ENCODE measurements at places on chromosomes 5 and 9.
A peak's percentile ranks its signal among the peaks of the same experiment; 100 is the strongest.

DNA sequence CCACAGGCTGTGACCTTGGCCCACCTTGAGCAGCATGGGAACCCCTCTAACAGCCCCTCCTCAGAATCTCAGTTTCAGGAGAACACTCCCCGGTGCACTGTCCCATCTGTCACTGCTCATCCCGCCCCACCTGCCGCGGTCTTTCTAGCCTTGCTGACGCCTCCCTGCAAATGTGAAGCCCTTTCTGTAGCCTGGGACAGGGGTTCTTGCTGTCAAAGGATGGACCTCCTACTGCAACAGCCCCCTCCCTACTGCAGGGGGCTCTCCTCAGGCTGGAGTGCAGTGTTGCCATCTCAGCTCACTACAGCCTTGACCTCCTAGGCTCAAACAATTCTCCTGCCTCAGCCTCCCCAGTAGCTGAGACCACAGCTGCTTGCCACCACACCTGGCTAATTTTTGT lies 20.0 kb downstream of the OR2V1 start:
- no peak overlapping the region for H3K27ac ChIP-seq
- no peaks in the 10 kb centered on the region for H3K36me3 ChIP-seq
- DNase-seq: no peak
- H3K4me1 ChIP-seq: peaks cover 5% of the 10 kb centered on the region
- peaks cover 88% of the 10 kb centered on the region for H3K27me3 ChIP-seq
- no peak overlapping the region for H3K4me3 ChIP-seq

- no peak for DNase-seq
- H3K4me3 ChIP-seq: no peak overlapping the region
- H3K27me3 ChIP-seq: peaks cover 70% of the 10 kb centered on the region
- H3K36me3 ChIP-seq: no peaks in the 10 kb centered on the region
- H3K27ac ChIP-seq: no peak overlapping the region
Observed at GRCh38 chr5:1007221-1007680, 1.4 kb upstream of the NKD2 start.

DNA sequence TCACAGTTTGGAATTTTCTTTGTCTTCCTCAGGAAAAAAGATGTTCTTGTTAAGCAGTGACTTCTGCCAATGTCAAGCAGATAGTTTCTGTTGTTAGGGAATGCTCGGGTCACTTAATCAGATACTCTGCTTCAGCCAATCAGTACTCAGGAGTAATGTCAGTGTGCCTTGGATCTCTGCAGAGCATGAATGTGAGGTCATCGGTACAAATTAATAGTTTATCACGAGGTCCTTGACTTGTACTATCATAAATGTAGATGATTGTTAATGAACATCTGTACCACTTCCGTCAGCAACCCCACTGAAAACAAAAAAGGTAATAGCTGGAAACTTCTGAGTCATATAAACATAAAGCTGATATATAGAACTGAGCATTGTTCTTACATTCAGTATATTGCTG lies 73.6 kb downstream of the FBXL7 start:
- H3K36me3 ChIP-seq: no peaks in the 10 kb centered on the region
- H3K27ac ChIP-seq: no peak overlapping the region
- H3K27me3 ChIP-seq: no peaks in the 10 kb centered on the region
- no peaks in the 10 kb centered on the region for H3K4me1 ChIP-seq
- H3K4me3 ChIP-seq: no peak overlapping the region

DNA sequence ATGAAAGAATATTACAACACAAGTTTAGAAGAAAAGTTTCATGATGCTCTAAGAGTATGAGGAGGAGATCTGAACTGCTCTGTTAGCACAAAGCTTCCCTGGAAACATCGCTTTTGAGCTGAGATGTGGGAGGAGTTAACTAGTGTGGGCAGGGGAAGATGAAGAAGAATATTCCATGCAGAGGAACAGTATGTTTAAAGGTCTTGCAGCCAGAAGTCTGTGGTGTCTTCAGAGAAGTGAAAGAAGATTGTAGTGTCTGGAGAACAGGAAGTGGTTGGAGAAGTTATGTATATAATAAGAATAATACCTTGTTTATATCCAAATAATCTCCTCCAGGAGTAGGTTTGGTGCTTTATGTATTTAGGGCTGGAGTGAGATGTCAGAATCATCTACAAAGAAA lies 406.7 kb downstream of the MAN2A1 start:
- no peak for DNase-seq
- no peaks in the 10 kb centered on the region for H3K27me3 ChIP-seq
- peaks cover 8% of the 10 kb centered on the region for H3K4me1 ChIP-seq
- H3K36me3 ChIP-seq: no peaks in the 10 kb centered on the region
- H3K27ac ChIP-seq: no peak overlapping the region
- H3K4me3 ChIP-seq: no peak overlapping the region

- no peak overlapping the region for H3K4me3 ChIP-seq
- H3K4me1 ChIP-seq: peaks cover 3% of the 10 kb centered on the region
- no peak overlapping the region for H3K27ac ChIP-seq
- H3K36me3 ChIP-seq: no peaks in the 10 kb centered on the region
Observed at GRCh38 chr9:14212077-14212476, 101.9 kb downstream of the NFIB start.

DNA sequence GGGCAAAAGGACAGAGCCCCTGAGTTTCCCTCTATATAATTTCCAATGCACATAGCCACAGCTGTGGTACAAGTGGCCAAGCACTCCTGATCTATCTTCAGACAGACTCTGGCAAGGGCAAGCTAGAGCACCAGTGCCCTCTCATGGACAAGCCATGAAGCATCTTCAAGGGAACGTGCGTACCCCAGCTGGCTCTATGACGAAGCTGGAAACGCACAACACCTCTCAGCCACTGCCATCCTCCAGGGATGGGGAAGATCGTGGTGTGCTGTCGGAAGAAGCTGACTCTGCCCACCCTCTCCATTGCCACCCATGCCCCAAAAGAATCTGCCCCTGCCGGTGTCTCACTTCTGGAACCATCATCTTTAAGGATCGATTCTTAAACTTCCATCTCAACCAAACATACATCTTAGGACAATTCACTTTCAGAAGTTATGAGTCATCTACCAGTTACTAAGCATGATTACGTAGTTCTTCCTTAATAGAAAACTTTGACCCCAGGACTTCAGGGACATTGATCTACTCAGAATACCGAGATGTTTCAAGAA lies 482.9 kb downstream of the AGTPBP1 start:
- no peak for DNase-seq
- H3K27me3 ChIP-seq: peaks cover 24% of the 10 kb centered on the region
- H3K4me1 ChIP-seq: no peaks in the 10 kb centered on the region
- no peak overlapping the region for H3K27ac ChIP-seq
- no peaks in the 10 kb centered on the region for H3K36me3 ChIP-seq

- peaks cover 42% of the 10 kb centered on the region for H3K27me3 ChIP-seq
- H3K27ac ChIP-seq: no peak overlapping the region
- no peak overlapping the region for H3K4me3 ChIP-seq
- no peaks in the 10 kb centered on the region for H3K4me1 ChIP-seq
- no peaks in the 10 kb centered on the region for H3K36me3 ChIP-seq
- no peak for DNase-seq
Observed at GRCh38 chr9:89223396-89223977, 44.9 kb upstream of the SHC3 start.

DNA sequence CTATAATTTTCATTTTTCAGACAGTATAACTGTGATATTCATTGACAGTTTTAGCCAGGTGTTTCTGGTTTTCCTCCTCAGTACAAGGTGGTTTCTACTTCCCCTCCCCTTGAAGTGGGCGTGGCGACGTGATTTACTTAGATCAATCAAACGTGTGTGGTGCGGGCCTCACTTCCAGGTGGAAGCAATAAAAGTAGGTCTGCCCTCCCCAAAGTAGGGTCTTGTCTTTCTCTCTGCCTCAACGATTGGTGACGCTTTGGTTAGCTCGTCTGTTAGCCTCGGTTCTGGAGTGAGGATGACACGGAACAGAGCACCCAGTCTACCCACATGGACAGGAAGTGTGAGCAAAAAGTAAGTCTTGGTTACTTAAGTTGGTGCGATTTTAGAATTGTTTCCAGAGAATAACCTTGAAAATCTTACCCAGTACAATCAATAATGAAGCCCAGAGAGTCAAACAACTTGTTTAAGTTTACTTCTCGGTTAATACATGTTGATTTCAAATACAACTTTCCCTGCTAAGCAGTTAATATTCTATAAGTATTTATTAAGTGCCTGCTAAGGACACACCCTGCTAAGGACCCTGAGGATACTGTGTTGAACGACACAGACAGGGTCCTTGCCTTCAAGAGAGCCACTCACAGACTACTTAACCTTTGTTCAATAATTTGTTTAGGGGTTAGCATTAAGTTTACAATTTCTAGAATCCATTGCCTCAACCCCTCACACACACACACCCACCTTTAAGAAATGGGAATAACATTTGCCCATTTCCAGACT lies 48.4 kb downstream of the COX7C start:
- peak; percentile 29 for DNase-seq
- H3K4me1 ChIP-seq: peaks cover 4% of the 10 kb centered on the region
- no peak overlapping the region for H3K27ac ChIP-seq
- peaks cover 24% of the 10 kb centered on the region for H3K27me3 ChIP-seq
- H3K4me3 ChIP-seq: peak overlapping the region; percentile 43
- H3K36me3 ChIP-seq: no peaks in the 10 kb centered on the region

GRCh38 chr9:94010980-94011533 lies 55.9 kb upstream of the BARX1 start:
- no peak overlapping the region for H3K27ac ChIP-seq
- no peaks in the 10 kb centered on the region for H3K36me3 ChIP-seq
- H3K4me3 ChIP-seq: no peak overlapping the region

DNA sequence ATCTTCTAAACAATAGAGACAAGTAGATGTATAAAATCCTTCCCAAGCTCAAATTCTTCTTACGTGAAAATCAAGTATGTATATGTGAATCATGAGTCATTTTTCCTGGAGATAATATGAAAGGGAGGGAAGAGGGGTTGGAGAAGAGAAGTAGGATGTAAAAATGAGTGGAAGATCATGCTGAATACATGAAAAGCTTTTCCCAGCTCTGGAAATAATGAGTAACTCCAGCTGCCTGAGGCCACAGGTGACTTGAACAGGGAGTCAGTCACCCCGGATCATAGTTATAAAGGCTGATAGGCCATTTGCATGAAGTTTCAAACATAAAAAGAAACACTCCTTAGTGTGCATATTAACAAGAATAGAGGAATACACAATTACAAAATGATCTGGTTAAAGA lies 486.7 kb downstream of the EFNA5 start:
- no peaks in the 10 kb centered on the region for H3K27me3 ChIP-seq
- H3K4me3 ChIP-seq: no peak overlapping the region
- no peaks in the 10 kb centered on the region for H3K4me1 ChIP-seq

- DNase-seq: no peak
- no peaks in the 10 kb centered on the region for H3K36me3 ChIP-seq
- no peaks in the 10 kb centered on the region for H3K27me3 ChIP-seq
- H3K4me3 ChIP-seq: no peak overlapping the region
Observed at GRCh38 chr5:124410539-124411488, 335.6 kb downstream of the ZNF608 start.

DNA sequence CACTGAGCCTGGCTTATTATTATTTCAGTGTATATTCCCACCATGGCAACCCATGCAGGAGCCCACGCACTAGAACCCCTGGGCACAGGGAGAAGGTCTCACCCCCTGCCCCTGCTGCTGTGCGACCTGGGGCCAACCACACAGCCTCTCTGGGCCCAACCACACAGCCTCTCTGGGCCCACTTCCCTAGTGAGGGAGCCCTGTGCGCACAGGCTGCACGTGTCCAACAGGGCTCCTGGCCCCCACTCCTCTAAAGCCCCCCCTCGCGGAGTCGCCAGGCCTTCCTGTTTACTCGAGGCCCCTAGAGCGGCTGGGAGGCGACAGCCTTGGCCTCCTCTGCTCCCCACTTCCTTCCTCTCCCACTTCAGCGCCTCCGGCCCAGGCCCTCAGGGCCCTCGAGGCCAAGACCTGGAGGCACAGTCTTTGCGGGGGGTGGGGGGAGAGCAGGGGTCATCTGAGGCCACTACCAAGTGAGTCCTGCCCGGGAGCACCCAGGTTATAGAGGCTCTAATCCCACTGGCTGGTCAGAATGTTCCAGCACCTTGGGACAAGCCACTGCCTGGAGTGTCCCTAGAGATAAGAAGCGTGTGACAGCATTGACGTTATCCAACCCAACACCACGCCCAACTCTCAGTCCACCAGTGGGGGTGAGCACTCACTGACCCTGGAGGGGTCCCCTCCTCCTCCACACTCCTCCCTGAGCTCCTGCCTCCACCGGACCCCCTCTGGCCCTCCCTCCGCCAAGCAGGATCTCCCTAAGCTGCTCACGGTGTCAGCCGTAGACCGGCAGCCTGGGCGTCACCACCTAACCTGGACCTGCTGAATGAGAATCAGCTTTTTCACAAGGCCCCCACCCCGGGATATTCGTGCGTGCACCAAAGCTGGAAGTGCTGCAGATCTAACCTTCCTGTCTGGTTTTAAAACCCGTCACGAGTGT lies 7.9 kb upstream of the ENG start:
- H3K27ac ChIP-seq: peak overlapping the region; percentile 82
- H3K27me3 ChIP-seq: no peaks in the 10 kb centered on the region
- H3K36me3 ChIP-seq: no peaks in the 10 kb centered on the region

DNA sequence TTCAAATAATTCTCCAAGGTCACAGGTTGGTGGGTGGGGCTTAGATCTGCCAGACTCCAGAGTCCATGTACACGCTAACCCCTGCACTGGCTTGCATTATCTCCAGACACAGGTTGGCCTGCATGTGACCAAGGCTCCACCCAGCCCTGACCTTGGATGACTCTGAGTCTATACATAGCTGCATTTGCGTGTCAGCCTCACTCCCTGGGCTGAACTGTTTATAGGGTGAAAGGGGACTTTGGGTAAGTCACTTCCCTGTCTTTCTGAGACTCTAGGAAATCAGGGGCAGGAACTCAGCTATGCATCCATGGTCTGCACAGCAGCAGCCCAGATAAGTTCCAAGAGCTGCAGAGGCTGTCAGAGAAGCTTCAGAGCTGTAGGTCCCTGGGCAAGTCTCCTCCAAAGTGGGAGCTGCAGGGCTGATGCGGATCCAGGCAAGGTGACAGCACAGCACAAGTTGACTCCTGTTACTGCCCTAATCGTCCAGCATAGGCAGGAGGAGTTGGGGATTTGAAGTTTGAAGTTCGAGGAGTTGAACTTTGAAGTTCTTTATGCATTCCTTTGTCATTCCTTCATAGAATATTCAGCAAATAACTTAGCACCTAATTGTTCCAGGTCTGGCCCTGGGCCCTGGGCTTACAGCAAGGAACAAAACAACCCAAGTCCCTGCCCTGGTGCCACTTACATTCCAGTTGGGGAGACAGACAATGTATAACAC lies 53.4 kb downstream of the SLC22A5 start:
- H3K27ac ChIP-seq: peak overlapping the region; percentile 79
- H3K4me1 ChIP-seq: peaks cover 96% of the 10 kb centered on the region
- no peak overlapping the region for H3K4me3 ChIP-seq
- no peaks in the 10 kb centered on the region for H3K27me3 ChIP-seq
- no peak for DNase-seq
